ENCODE measurements at places on chromosomes 5 and 9.
A peak's percentile ranks its signal among the peaks of the same experiment; 100 is the strongest.

GRCh38 chr9:90965226-90966030 lies 163.8 kb downstream of the SYK start:
- no peak for DNase-seq

- DNase-seq: no peak
Measured at GRCh38 chr5:95878417-95879323, 56.1 kb upstream of the GLRX start.

GRCh38 chr9:75130621-75131230 lies 42.4 kb downstream of the OSTF1 start:
- peak; percentile 14 for DNase-seq

DNA sequence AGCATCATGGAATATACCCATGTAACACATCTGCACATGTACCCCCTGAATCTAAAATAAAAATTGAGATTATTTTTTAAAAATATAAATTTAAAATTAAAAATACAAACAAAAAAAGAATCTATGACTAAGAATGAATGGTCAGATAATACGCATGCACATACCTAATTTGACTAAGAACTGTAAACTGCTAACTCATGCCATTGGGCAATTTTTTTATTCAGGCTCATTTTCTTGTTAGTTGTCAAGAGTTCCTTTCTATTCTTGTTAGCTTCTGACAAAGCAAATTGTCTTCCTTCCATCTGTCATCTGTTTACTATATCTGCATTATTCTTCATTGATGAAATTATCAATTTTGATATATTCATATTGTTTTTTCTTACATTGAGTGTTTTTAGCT lies 69.5 kb upstream of the HAND1 start:
- no peak for DNase-seq

DNA sequence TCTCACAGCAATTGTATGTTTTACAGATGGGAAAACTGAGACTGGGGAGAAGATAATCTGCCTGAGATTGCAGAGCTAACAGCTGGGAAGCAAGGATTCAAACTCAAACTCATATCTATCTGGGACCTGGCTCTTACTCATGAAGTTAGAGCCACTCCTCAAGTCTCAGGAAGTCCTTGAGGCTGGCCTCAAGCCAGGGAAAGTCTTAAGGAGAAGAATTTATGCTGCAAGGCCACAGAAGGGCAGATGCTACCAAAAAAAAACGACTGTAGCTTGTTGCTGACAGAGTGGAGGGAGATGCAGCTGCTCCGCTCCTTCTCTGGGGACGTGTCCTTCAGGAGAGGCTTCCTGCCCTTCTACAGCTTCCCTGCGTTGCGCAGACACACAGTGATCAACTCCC lies 39.8 kb downstream of the BARHL1 start:
- DNase-seq: no peak

DNA sequence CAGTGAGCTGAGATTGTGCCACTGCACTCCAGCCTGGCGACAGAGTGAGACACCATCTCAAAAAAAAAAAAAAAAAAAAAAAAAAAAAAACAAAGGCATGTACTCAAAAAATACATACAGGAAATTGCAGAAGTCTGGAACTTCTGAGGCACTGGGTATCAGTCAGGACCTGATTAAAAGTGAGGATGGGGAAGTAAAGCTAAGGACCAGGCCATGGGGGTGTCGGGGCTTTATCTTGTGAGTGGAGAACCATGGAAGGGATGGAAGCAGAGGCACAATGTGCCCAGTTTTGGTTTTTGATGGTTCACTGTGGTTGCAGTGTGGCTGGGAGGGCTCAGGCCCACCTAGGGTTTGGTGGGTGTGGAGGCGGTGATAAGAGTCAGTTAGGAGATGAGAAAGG lies 212.7 kb upstream of the PIK3R1 start:
- no peak for DNase-seq

DNA sequence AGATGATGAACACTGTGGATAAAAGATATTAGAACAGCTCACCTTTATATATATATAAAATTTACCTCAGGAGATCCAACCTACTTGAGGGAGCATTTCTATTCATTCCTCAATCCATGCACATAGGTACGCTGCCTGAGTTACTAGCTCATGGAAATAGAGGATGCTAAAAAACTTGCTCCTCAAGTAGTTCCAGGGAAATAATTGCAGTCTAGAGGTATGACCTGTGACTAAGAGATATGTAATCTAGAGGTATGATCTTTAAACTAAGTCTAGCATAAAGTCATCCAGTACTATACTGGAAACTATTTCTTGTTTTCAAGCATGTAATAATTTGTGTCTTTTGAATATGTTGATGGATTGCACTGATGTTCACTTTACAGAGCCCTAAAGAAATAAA lies 471.2 kb downstream of the TAF11L14 start:
- no peak for DNase-seq

- DNase-seq: no peak
Measured at GRCh38 chr5:11504886-11505193, 399.4 kb downstream of the CTNND2 start.

GRCh38 chr5:54538156-54538555 lies 20.6 kb downstream of the SNX18 start:
- no peak for DNase-seq

GRCh38 chr5:12896086-12896485 lies 991.8 kb upstream of the CTNND2 start:
- DNase-seq: no peak

DNA sequence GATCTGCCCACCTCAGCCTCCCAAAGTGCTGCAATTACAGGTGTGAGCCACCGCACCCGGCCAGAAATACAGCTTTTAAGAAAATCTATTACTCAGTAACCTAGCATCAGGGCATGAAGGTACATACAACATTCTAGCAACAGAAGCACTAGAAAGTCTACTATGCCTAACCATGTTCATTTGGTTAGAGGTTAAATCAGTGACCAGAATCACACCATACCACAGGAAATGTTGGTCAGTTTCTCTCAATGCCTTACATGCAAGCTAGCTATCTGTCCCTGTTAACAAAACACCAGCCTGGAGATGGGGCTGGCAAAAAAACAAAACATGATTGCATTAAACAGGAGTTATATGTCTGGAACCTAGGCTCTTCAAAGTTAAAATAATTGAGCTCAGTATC lies 104.1 kb downstream of the STRBP start:
- DNase-seq: no peak

- no peak for DNase-seq
Measured at GRCh38 chr5:95447961-95448360, 56.8 kb downstream of the FAM81B start.

GRCh38 chr5:652023-652515 lies 39.9 kb downstream of the CEP72 start:
- no peak for DNase-seq

GRCh38 chr5:177232761-177233160 lies 70.8 kb downstream of the RAB24 start:
- DNase-seq: peak; percentile 3

DNA sequence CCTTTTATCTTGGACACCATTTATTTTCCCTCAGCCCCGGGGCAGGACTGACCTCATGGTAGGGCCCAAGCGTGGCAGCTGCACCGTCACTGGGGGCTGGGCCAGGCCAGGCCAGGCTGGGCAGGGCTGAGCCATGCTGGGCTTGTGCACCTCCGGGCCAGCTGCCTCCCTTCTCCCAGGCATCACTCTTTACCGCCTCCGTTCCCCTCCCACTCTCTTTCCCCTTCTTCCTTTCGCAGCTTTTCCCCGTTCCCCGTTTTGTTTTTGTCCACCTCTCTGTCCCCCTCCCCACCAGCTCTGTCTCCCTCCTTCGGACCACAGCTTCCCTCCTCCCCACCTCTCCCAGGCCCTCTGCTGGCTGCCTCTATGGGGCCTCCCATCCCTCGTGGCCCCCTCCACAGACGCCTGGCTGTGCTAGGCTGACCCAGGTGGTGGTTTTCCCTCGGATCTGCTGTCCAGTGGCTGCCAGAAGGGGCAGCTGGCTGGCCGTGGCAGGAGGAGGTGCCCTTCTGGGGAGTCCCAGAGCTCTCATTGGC lies 17.9 kb downstream of the FGF18 start:
- no peak for DNase-seq

DNA sequence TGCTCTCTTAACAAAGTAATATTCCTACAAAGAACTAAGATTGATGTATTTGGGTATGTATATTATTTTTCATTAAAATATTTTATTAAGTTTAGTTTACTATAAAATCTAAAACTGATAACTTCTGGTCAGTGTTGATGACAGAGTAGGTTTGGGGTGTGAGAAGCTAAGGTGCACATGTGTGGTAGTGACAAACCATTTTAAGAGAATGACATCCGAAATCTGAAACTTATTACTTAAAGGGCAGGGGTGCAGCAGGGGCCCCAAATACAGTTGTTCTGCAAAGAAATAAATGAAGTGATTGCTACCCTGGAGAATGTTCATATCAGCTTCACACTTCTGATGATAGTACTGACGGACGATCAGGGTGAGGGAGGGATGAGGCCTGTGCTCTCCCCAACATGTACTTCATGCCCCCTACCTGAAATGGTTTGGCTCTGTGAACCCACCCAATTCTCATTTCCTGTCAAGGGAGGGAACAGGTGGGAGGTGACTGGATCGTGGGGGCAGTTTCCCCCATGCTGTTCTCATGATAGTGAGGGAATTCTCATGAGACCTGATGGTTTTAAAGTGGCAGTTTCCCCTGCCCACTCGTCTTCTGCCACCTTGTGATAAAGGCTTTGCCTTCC lies 125.3 kb upstream of the RFX3 start:
- DNase-seq: no peak

DNA sequence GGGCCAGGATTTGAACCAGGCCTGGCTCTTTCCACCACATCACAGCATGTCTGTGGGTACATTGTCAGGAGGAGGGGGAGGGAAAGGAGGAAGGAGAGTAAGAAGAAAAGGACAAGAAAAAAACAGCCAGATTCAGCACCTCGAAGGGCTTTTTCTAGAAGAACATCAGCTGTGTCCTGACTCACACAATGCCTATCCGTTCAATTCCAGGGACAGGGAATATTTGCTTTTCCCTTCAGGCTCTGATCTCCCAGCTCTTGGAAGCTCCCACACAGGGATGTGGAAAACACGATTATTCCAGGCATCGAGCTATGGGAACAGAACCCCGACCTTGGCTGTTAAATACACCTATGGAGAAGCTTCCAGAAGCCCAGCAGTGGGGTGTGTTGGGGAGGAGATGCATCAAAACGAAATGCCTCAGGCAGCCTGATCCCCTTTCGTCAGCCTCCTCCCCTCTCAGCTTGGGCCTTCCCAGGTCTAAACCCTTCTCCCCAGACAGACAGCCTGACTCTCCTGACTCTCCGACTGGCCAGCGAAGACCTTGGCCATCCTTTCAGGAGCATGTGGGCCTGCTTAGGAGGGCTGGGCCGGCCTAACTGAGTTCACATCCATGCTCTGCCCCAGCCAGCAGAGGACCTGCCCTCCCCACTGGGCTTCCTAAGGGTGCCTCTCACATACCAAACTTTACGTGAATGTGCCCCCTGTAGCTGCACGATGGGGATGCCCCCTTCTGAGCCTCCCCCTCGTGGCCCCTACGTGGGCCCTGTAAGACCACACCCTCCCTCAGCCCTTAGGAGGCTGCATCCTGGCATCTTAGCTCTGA lies 54.4 kb downstream of the NEURL1B start:
- DNase-seq: no peak

GRCh38 chr5:154373326-154373725 lies 72.5 kb upstream of the SAP30L start:
- no peak for DNase-seq

DNA sequence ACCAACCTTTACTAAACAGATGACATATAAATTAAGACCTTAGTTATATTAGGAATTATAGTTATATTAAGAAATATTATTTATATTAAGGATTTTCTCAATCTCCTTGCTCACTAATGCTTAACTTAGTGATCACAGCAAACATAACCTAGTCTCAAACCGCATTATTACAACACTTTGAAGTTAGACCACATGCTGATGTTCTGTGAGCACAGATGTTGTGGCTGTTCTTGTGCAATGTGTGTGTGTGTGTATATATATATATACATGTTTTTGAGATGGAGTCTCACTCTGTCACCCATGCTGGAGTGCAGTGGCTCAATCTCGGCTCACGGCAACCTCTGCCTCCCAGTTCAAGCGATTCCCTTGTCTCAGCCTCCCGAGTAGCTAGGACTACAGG lies 20.5 kb downstream of the ELP1 start:
- no peak for DNase-seq

DNA sequence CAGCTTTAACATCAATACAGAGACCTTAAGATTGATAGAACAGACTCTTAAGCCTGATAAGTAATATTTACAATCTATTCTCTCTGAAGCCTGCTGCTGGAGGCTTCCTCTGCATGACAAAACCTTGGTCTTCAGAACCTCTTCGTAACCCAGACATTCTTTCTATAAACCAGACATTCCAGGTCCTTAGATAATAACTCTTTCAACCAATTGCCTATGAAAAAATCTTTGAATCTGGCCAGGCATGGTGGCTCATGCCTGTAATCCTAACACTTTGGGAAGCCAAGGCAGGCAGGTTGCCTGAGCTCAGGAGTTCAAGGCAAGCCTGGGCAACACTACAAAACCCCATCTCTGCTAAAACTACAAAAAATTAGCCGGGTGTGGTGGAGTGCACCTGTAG lies 327.8 kb downstream of the ENC1 start:
- no peak for DNase-seq

- DNase-seq: no peak
Measured at GRCh38 chr9:107471552-107471951, 18.0 kb downstream of the KLF4 start.

GRCh38 chr5:40796487-40796889 lies 1.7 kb downstream of the PRKAA1 start:
- DNase-seq: no peak

DNA sequence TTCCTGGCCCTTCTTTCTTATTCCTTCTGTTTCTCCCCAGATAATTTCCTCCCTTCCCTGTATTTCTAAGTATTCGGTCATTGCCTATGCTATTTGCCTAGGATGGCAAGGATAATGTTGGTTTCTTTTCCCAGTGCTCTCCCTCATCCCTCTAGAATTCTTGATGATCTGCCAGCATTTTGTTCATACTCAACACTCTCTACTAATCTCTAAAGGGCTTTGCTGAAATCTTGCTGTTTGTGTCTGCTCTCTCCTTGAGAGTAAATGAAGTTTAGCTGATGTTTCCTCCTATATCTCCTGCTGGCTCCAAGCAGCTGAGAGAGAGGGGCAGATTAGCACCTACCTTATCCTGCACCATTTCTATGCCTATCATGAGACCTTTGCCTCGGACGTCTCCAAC lies 38.1 kb downstream of the AGXT2 start:
- DNase-seq: no peak

DNA sequence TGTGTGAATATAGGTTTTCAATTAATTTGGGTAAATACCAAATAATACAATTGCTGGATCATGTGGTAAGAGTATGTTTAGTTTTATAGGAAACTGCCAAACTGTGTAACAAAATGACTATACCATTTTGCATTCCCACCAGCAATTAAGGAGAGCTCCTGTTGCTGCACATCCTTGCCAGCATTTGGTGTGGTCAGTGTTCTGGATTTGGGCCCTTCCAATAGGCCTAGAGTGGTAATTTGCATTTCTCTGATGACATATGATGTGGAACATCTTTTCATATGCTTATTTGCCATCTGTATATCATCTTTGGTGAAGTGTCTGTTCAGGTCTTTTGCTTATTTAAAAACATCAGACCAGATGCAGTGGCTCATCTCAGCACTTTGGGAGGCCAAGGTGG lies 11.6 kb upstream of the RFK start:
- DNase-seq: no peak

- DNase-seq: peak; percentile 67
Measured at GRCh38 chr5:33299621-33300208, 141.1 kb upstream of the TARS1 start.

GRCh38 chr5:50967563-50968355 lies 301.3 kb downstream of the PARP8 start:
- no peak for DNase-seq

Data from fibroblast of the conjunctiva (primary cell).